Stimulated activated CD4-positive, alpha-beta T cell treated with anti-CD3 and anti-CD28 coated beads, TNF-alpha, amount 100 ng/mL, for 1 hour (primary cell): ENCODE measurements at places on chromosomes 3 and 15.

GRCh38 chr15:82900511-82901060 lies 51.9 kb downstream of the HOMER2 start:
- DNase-seq, result no peak

- DNase-seq, result no peak
Measured at GRCh38 chr3:53970661-53971060, 79.0 kb upstream of the SELENOK start.

- no peak for DNase-seq
Measured at GRCh38 chr3:149673393-149673792, 15.6 kb upstream of the WWTR1 start.

DNA sequence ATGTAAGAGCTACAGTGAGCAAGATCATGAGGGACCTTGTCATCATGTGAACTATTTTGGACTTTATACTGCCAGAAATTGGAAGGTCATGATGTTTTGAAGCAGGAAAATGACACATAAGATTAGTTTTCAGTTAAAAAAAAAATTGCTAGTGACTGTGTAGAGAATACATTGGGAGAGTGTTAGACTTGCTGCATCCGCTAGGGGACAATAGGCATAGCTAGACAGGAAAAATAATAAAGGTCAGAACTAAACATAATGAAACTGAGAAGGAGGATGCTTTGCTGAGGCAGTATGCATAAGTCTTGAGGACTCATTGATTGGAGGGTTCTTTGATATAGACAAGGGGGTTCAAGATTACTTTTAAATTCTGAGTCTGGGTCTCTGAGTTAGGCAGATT lies 275.8 kb upstream of the KCNH8 start:
- DNase-seq, result no peak

GRCh38 chr3:156693166-156693565 lies 18.8 kb downstream of the TIPARP start:
- no peak for DNase-seq

DNA sequence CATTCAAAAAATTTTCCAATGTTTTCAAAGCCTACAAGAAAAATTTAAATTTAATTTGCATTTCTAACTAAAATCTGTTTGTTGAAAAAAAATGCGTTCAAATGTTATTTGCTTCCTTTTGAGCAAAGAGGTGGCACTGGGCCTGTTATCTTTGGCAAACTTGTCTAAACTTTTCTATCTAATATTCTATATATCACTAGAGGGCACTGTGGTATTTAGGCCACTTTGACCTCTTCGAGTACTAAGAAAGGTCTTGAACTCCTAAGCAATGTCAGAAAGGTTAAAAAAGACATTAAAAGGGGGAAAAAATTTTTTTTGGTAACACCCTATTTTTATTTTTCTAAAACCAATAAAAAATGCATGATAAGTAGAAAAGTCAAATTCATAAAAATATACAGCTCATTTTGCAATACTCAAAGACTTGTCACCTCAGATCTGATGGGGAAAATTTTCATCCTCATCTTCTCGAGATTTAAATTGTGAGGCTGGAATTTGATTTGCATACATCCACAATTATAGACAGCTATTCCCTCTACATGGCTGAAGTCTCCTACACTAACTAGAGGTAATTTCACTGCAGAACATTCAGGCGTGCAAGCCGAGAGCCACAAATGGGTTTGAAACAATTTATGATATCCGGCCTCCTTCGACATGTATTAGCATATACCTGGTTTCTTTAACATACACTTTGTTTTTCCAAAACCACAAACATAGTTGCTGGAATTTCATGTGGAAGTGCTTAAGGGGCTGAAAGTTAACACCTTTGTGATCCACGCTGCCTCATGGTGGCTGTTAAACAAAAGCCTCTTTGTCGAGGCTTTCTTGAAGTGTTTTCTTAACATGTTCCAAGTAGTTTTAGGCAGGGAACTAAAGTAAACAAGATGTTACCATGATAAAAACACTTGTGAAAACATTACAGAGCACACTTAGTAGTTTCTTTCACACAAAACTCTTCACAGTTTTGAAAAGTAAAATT lies 576.4 kb downstream of the FOXP1 start:
- no peak for DNase-seq

DNA sequence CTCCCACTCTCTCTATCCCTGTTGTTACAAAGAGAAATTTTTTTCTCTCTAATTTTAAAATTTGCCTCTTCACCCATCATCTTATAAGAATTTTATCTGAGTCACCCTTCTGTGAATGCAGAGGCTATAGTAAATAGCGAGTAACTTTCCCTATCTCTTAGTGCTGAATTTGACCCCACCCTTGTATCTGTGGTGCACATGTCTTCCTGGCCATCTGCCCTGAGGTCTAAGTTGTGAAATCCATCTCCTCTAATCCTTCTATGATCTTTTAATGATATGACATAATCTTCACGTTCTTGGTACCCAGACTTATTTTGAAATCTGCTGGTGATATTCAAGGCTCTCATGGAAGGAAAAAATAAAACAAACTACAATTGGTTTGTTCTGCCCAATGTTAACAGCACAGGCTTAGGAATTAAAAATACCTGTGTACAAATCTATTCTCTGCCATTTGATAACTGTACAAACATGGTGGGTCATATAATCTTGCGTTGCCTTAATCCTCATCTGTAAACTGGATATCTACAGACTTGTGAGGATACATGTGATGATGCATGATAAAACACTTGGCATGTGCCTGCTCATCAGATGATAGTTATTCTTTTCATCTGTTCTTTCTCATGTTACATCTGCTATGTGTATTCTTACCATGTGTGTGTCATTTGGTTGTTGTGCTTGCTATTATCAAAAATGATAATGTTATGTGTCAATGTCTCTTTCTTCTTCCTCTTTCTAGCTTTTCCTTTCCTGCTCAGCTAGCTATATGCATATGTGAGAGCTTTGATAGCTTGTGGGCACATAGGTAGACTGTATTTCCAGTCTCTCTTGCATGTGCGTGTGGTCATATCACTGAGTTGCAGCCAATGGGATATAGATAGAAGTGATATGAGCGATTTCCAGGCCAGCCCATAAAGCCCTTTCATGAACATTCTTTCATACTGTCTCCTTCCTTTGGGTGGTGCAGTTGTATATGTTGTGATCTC lies 13.7 kb upstream of the CCR3 start:
- DNase-seq, result no peak

DNA sequence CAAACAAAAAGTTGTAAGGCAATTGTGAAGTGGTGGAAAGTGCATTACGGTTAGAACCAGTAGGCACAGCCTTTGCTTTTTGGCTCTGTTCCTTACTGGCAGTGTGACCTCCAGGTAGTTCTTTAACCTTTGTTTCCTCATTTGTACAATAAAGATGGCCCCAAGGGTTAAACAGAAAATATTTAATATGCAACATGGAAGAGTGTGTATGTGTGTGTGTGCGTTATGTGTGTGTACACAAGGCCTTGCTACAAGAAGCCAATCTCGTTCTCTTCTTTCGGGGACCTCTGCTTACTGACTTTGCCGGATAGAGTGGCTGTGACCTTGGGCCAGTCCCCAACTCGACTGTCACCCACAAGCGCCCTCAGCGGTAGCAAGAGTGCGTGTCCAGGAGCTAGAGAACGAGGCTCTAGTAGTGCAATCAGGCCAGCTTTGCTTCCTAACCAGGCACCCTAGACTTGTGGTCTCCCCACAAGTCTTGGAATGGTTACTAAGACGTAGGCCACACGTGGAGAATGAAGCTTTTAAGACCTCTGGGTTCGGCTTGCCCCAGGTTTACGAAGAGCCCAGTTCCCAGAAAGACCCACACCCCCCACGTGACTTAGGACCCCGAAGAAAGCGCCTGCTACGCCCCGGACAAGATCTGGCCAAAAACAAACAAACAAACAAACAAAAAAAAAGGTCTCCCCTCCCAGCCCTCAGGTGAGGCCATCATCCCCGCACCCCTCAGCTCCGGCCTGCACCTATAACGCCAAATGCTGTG lies 593 bp downstream of the CIAO2A start:
- DNase-seq, result peak; percentile 4

DNA sequence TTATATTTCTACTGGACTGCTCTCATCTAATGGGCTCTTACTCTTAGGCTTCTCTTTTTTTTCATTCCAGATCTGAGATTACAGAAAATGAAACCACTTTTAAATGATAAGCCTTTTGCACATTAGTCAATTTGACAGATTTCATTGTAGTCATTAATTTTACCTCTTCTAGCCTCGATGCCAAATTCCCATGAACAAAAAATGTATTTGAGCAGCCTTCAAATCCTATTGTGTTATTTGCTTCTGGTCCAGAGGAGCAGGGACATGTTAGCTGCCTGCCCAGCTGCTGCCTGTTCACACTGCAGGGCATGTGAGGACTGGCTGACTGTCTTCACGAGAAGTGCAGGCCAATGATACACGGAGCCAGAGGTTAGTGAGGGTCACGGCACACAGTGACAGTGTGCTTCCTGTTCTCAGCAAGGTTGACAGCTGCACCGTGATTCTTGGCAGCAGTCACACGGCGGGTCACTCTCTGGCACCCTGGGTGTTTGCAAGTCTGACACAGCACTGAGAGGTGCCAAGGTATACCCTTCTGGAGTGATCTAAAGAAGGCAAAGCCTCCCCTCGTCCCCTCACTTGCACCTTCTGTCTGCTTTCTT lies 40.8 kb downstream of the KAT2B start:
- DNase-seq, result peak; percentile 2

- DNase-seq, result no peak
Measured at GRCh38 chr15:35089551-35089950, 4.5 kb upstream of the NANOGP8 start.

GRCh38 chr15:51726302-51727073 lies 11.0 kb downstream of the LYSMD2 start:
- no peak for DNase-seq

DNA sequence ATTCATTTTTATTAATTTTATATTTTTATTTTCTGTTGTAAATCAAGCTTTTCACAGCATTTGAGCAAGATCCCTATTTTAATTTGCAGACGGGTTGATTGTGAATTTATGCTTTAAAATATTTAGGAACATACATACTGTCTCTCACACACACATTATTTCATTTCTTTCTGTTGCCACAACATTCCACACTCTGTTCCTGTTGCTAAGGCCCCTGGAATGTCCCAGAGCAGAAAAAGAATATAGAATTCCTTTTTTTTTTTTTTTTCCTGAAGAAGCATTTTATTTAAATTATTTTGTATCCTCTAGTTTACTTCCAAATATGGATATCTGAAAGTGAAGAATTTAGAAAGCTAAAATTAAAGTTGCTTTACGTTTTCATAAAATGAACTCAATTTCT lies 36.8 kb upstream of the SCAANT1 start:
- no peak for DNase-seq

DNA sequence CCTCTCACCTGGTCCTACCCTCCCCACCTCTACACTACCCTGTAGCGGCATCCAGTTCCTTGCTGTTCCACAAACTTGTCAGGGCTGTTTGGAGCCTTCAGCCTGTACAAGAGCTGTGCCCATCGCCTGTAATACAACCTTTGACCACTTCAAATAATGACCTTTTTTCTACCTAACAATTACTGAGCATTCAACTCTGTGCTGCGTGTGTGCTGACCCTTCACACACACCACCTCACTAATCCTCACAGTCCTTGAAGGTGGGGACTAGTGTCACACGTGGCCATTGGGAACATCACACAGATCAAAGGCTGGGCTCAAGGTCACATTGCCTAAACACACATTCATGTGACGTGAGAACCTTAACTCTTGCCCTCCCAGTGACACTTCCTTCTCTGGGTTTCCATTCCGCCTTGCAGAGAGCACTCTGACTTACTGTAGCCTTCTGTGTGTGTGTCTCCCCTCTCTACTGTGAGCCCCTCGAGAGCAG lies 3.1 kb downstream of the C3orf20 start:
- no peak for DNase-seq

DNA sequence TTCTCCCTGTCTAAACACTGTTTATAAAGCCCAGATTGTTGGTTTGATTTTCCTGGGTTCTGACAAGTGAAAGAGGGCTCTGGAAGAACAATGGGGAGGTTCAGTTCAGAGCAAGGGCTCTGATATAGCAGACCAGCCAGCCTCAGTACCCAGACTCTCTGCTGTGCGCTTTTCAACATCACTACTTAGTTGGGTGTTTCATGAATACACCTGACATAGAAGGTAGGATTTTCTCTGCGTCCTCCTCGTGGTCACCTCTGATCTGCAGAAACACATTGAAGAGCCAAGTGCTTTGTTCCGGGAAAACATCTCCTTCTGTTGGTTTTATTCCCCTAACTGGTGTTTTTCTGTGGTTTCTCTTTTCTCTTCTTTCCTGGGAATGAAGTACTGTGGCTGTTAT lies 99.5 kb downstream of the EPHB1 start:
- no peak for DNase-seq

DNA sequence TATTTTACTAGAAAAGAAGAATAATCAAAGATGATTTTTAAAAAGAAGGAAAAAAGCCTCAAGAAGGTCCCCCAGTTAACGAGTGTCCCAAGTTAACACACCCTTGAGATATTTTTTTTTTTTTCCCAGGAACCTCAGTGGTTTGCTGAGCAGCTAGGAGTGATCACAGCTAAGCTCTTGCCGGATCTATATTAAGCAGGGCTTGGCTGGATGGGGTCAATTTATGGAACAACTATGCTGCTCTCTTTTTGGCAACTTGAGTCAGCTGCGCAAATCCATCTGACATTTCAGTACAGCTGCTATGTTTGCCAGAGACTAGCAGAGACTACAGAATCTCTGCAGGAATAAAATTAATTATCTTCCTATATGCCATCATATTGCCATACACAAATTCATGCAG lies at the start of gene LMOD3:
Gene LMOD3, minus strand, starts transcription at position 193 of the 400 bp plus-strand sequence. CDS start 209 bp downstream, outside the sequence.
- no peak for DNase-seq

DNA sequence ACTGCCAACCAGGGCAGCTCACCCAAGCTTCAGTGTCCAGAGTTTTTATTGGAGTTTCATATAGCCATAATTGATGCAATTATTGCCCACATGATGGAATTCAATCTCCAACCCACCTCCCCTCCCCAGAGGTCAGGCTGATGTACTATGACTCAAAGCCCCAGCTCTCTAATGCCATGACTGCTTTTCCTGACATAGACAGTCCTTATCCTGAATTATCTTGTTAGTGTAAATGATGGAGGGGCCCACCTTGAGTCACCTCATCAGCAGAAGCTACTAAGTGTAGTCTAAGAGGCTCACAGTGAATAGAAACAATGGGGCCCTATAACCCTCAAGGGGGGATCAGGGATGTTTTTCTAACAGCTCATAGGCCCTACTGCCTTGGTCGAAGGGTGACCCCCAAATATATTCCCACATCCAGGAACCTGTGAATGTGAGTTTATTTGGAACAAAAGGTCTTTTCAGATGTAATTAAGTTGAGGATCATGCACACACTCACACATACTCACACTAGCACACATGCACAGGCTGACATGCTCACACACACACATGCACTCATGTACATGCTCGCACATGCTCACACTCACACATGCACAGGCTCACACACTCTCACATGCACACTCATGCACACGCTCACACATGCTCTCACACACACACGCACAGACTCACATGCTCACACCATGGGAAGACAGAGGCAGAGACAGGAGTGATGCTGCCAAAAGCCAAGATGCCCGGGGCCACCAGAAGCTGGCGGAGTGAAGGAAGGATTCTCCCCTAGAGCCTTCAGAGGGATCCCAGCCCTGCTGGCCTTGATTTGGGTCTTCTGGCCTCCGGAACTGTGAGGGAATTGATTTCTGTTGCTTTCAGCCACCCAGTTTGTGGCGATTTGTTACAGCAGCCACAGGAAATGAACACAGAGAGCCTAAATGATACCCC lies 131.2 kb upstream of the SMAD3 start:
- DNase-seq, result no peak

GRCh38 chr15:31160740-31161495 lies 59.4 kb upstream of the TRPM1 start:
- no peak for DNase-seq

- no peak for DNase-seq
Measured at GRCh38 chr3:42228796-42229195, 37.2 kb downstream of the CCK start.

- DNase-seq, result no peak
Measured at GRCh38 chr3:169146179-169146665, 517.3 kb downstream of the MECOM start.
